Cerebellum (tissue), 4 donors: ENCODE measurements at places on chromosomes 4 and X. TPM values are rescaled to one million over a fixed set of nuclear protein-coding genes. Genes with fewer than 3 reads are reported as not detected.

GRCh38 chr4:43380093-43380492 is 487.6 kb downstream of the GRXCR1 start:
- no peak for DNase-seq

- no peak for DNase-seq
These were observed 4.7 kb downstream of the SLIT2 start for GRCh38 chr4:20256381-20256881.

GRCh38 chr4:38311495-38312126 is 351.4 kb downstream of the PTTG2 start:
- no peak for DNase-seq

DNA sequence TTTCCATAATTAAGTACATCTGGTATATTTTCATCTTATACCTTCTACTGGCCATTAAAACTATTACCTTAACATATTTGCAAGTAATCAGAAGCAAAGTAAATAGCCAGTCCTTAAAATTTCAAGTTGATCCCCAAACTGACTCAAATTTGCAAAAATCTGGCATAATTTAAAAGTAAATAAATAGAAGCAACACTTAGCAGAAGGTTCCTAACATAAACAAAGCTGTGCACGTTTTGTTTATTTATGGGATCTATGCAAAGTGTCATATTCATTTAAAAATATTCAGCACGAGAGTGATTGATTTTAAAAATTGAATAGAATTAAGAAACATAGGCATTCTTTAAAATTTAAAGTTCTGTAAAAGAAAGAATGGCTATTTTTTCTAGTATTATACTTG is 9.8 kb upstream of the CXXC4 start:
- no peak for DNase-seq

- no peak for DNase-seq
These were observed 220.5 kb upstream of the RPS6KA3 start for GRCh38 chrX:20487227-20487626.

DNA sequence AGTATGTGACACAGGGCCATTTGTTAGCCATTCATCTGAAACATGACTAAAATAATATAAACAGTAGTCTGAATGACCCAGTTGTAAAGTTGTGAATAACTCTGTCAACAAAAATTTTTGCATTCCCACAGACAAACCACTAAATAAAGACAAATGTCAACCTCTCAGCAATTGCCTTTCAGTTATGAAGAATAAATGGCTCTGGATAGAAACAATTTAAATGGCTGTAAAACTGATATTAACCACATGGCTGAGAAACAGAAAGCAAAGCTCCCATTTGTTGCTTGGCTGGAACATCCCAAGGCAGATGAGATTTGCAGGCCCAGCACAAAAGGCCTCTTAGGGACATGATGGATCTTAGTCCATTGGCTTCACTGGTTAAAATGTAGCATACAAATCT is 296.3 kb downstream of the GALNTL6 start:
- DNase-seq, result no peak

DNA sequence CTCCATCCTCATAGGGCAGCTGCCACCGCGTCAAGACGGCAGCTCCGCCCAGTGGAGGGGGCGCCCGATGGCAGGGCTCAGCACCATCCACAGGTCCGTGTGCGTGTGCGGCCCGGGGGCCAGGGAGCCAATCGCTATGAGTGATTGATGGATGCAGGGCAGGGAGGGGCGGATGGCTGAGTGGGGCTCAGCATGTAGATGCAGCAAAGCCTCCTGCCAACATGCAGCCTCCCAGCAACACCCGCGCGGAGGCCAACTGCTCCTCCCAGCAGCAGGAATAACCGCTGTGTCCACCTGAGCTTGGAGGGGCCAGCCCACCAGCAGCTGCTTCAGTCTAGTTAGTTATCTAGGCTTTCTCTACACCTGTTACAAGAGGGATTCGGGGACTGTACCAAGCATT is 77.4 kb downstream of the MTMR1 start:
- DNase-seq, result no peak

GRCh38 chr4:110480746-110481271 is 4.9 kb downstream of the ENPEP start:
- no peak for DNase-seq

- no peak for DNase-seq
These were observed 295.0 kb upstream of the NR3C2 start for GRCh38 chr4:148737061-148737770.

DNA sequence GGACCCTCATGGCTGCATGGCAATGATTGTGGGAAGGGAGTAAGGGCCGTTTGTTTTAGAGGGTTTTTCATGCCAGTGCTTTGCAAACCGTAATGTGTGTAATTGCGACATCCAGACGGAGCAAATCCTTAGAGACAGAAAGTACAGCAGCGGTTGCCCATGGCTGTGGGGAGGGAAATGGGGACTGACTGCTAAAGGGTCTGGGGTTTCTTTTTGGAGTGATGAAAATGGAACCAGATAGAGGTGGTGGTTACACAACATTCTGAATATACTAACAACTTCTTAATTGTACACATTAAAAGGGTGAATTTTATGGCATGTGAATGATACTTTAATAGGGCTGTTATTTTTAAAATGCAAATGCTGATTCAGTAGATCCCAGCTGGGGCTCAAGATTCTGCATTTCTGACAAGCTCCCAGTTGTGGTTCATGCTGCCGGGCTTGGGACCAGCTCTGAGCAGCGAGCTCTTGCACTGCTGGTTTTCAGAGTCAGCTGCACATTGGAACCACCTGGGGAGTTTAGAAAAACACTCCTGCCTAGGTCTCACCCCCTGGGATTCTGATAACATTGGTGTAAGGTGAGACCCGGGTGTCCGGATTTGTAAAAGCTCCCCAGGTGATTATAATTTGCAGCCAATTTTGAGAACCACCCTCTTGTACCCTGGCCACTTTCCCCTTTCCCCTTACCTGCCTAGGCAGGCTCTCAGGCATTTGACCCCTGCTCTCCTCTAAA is 47.7 kb downstream of the PRPS1 start:
- no peak for DNase-seq

GRCh38 chr4:3354455-3354811 is 61.6 kb downstream of the RGS12 start:
- no peak for DNase-seq

- no peak for DNase-seq
These were observed 47.2 kb upstream of the RELL1 start for GRCh38 chr4:37733240-37733867.

GRCh38 chr4:75844151-75844662 is 58.0 kb downstream of the PPEF2 start:
- no peak for DNase-seq

GRCh38 chr4:151676301-151676700 is 84.5 kb downstream of the GATB start:
- DNase-seq, result no peak

DNA sequence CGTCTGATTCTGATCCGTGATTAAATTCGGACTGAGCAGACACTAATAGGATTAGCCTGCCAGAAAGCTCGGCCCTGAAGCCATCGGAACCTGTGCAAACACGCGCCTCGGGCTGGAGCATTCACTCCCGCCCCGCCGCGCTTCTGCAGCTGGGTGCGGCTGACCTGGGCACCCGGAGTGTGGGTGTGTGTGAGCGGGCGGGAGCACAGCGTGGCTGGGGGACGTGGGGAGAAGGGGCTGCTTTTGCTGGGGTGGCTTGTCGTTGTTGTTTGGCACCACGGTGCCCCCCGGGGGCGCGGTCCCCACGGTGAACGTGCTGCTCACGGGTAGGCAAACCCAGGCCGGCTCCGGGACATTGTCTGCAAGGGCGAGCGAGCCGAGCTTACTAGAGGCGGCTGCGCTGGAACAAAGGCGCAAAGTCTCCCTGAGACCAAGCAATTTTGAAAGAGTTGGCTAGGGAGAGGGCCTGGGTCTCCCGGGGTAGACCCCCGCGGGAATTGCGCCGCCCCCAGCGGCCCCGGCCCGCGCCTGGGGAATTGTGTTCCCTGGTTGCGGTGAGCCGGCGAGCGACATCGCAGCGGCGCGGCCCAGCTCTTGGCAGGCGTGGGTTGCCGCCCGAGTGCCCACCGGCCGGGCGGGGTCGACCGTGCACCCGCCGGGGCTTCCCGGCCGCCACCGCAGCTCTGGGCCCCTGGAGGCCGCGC is 1.4 kb downstream of the MAMLD1 start:
- peak; percentile 8 for DNase-seq

DNA sequence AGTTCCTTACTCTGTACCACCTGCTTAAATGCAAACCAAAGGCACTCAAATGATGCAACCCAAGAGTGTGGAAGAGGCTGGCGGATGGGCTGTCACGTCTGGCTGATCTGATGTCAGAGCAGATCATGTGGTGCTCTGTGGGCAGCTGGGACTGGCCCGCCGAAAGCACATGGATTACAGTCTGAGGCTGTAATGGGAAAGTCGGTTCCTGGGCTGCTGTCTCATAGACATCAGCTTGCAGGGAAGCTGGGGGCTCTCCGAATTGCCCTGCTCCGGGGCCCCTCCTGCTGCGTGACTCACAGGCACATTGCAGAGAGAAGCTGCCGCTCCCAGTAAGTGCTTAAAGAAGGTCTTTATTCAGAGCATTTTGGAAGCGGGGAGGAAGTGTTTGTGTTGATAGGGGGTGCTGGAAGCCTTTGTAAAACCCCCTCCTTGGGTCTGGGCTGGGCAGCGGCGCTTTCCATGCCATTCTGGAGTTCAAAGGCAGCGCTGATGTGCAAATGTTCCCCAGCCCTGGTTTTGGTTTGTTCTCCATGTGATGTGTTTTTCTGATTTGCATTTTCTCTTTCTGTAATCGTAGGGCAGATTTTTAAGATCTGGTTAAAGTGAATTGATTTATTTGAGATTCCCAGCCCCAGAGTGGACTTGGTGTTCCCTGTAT is 181.1 kb downstream of the LARP7 start:
- DNase-seq, result peak; percentile 61

DNA sequence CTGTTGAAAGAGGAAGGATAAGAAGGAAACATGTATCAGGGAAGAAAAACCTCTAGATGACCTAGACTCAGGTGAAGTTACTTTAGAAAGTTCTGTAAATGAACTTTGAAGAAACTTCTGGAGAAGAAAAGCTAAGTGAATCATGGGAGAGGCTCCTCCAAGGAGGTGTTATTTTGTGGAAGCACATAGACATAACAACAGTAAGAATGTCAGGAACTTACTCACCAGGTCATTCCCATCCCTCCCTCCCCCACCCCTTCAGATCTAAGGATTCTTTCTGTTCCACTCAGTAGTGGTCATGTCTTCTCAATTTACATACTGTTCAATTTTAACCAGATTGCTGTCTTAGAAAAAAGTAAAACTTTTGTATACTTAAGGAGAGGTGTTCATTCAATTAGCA is 310.5 kb upstream of the DDX53 start:
- no peak for DNase-seq

DNA sequence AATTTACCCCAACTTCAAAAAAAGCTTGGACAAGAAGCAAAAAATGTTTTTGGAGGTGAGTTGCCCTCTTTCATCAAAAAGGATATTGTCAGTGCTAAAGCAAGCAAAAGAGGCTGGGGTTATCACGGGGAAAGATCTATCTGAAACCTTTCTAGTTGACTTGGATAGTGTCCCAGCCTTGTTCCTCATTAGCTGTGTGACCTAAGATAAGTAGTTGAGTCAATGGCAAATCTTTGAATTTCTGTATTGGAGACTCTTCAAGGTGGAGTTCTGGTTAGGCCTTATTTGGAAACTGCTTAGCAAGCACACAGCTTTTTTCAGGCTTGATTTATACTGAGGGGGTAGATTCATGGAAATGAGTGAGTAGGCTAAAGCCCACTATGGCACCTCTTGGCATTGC is 271.6 kb downstream of the GRIA3 start:
- DNase-seq, result no peak

Gene HMGB3
- total RNA-seq, result 35.7 TPM

Gene RAI2
- 3.2 TPM for total RNA-seq

Gene FMR1NB
- not detected for total RNA-seq

Gene CT45A1
- not detected for total RNA-seq

Gene USP11
- 81.1 TPM for total RNA-seq

Gene CXorf51A
- total RNA-seq, result not detected

Gene TRIML2
- not detected for total RNA-seq

Gene ASB5
- total RNA-seq, result 0.36 TPM

Gene SLC4A4
- total RNA-seq, result 29.7 TPM
